CMK (cell line): ENCODE measurements at places on chromosomes 7 and 10.

- DNase-seq = no peak
These were observed 128.7 kb upstream of the JCAD start for GRCh38 chr10:30188101-30188500.

DNA sequence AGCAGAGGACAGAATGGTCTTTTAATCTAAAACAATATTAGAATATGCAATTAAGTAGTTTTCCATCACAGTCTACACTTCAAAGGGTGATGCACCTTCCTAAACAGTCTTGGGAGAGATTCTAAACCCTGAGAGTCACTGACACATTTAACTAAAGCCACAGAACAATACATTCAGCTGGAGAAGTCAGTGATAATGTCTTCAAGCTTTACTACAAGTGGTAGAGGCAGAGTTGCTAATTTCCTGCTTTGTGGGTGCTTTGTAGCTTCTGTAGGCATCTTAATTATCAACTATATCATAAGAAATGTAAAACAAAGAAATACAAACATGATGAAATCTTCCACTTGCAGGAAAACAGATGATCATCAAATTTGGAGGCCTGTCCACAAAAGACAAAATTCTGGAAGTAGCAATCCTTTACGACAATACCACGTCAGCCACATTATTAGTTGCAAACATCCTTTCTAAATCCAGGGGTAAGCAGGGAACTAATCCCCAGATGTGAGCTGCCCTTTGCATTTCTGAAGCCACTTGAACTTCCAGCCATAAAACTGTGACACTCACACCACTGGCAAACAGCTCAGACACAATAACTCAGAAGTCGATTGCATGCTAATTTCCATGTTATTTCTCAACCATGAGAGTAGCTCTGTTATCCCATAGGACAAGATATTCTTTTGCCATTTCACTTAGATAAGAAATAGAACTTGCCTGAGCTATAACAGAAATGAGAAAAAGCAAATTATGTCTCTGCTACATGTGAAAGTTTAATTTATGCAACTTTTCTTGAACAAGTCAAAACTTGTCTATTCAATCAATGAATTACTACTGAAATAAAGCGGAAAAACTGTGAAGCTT is 212.2 kb downstream of the FAM107B start:
- DNase-seq = no peak

DNA sequence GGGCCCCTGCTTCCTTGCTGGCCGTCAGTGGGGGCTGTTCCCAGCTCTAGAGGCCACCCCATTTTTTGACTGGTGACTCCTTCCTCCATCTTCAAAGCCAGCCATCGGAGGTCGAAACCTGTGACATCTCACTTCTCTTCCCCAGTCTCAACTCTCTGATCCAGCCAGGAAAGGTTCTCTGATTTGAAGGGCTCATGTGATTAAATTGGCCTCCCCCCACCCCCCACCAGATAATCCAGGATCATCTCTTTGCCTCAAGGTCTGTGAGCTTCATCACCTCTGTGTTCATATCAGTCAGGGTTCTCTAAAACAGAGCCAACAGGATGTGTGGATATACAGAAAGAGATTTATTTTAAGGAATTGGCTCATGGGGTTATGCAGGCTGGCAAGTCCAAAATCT is 5.6 kb upstream of the RAMP3 start:
- no peak for DNase-seq

DNA sequence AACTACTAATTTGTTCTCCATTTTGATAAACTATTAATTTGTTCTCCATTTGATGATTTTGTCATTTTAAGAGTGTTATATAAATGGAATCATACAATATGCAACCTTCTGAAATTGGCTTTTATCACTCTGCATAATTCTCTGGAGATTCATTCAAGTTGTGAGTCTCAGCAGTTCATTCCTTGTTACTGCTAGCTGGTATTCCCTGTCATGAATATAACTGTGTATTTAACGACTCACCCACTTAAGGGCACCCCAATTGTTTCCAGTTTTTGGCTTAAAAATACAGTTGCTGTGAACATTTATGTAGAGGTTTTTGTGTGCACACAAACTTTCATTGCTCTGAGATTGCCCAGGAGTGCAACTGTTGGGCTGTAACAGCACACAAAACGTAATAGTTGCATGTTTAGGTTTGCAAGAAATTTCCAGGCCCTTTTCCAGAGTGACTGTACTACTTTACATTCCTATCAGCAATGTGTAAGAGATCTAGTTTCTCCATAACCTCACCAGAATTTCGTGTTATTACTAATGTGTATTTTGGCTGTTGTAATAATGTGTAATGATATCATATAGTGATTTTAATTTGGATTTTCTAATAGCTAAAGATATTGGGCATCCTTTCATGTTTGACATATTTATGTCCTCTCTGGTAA is 153.2 kb upstream of the ADCY1 start:
- no peak for DNase-seq

DNA sequence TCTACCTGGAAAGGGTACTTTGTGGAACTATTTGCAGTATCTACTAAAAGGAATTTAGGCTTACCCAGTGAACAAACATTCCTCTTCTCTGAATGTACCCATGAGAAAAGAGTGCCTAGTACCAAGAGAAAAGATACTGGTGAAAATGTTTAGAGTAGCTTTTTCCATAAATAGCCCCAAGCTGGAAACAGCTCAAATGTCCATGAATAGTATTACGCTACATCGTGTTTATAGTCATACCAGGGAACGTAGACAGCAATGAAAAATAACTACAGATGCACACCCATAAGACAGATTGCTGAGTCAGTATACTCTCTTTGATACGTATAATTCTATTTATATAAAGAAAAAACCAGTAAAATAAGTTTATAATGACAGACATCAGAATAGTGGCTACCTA is 285.9 kb downstream of the KLF6 start:
- no peak for DNase-seq

- no peak for DNase-seq
These were observed 608.1 kb downstream of the SDK1 start for GRCh38 chr7:3909128-3909527.
